Fibroblast of gingiva (primary cell): ENCODE measurements at places on chromosomes 11 and 22.

DNA sequence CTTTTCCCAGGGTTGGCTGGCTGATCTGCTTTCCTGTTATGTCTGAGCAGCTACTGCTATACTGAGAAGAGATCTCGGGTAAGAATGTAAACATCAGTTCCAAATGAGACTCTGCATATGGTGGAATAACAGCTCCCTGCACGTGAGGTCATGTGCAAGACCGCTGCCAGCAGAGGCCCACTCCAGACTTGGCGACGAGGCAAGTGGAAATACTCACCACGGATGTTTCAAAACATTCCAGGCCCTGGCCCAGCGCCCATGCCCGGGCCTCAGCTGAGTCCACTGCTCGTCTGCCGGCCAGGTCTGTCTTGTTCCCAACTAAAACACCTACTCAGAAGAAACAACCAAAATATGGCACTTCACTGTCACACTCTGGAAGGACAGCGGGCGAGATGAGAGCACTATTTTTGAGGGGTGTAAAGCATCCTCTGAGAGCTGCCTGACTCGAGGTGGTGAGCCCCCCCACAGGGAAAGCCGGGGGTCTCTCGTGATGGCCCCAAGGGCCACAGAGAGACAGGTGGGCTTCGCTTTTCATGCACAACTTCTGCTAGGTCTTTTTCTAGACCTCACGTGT lies 13.1 kb downstream of the IFT27 start:
- peak; percentile 84 for DNase-seq

DNA sequence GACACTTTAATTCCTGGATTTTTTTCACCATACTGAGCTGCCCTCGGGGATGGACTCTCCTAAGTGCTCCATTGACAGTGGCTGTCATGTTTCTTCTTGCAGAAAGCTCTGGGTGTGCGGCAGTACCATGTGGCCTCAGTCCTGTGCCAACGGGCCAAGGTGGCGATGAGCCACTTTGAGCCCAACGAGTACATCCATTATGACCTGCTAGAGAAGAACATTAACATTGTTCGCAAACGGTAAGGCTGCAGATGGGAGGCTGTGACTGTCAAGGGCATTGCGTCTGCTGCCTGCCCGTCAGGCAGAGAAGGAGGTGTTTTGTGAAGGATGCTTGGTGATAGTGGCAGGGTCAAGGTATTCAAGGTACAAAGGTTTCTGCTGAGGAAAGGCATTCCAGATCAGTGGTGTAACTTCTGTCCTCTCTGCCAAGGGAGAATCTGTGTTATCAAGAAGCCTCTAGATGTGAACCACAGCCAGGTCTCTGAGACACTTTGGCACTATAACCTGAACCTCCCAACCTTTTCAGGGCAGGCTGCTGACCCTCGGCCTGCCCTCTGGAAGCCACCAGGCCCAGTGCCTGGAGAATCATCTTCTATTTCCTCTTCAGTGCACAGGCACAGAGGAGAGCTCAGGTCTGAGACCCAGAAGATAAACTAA lies 30.8 kb downstream of the ACO2 start:
- no peak for DNase-seq

- DNase-seq: no peak
These were observed 1.6 kb downstream of the RTCB start for GRCh38 chr22:32410459-32410858.

- DNase-seq: no peak
These were observed 91.1 kb upstream of the LMO1 start for GRCh38 chr11:8354622-8355415.

DNA sequence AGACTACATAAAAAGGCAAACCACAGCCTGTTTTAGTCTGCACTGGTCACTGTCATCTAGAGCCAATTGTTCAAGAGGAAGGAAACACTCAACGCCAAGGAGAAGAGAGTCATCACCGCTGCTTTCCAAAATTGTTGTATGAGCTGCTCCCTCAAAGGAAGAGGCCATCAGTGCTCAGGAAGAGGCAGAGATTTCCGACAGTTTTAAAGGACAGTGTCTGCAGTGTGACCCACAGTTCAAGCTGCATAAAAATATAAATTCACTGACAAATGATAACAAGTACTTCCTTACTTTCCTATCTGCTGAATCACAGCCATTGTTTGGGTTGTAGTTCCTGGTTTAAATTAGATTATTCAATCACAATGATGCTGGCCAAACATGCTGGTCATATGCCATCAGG lies 16.4 kb downstream of the PRCP start:
- no peak for DNase-seq

DNA sequence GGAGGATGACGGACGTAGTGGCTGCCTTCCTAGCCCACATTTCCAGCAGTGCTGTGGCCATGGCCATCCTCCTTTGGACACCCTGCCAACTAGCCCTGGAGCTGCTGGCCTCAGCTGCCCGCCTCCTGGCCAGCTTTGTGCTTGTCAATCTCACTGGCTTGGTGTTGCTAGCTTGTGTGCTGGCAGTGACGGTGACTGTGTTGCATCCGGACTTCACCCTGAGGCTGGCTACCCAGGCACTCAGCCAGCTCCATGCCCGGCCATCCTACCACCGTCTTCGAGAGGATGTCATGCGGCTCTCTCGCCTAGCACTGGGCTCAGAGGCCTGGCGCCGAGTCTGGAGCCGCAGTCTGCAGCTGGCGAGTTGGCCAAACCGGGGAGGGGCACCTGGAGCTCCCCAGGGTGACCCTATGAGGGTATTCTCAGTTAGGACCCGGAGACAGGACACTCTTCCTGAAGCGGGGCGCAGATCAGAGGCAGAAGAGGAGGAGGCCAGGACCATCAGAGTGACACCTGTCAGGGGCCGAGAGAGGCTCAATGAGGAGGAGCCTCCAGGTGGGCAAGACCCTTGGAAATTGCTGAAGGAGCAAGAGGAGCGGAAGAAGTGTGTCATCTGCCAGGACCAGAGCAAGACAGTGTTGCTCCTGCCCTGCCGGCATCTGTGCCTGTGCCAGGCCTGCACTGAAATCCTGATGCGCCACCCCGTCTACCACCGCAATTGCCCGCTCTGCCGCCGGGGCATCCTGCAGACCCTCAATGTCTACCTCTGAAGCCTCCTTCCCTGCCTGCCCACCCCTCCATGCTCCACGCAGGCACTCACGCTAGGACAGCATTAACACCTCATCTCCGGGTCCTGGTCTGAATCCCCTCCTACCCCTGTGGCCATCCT lies 1.6 kb downstream of the RNF26 start:
- DNase-seq: no peak

DNA sequence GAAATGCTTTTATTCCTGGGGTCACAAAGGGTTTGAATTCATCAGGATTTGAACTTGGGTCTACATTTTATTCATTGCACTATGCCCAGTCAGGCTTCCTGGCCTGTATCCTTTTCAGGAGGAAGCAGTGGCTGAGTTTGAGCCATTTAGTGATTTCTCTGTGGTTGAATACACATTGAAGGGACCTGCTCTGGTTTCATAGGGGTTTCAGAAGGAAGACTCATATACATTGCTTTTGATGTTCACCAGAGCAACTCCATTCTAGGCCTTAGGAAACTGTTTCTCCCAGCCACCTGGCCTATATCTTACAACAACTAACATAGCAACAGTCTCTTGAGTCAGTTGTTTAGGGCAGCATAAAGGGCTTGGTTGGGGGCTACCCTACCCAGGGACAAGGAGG lies 165.7 kb downstream of the INSC start:
- no peak for DNase-seq

GRCh38 chr22:32255217-32255616 lies at the start of gene SLC5A4:
SLC5A4 (minus strand) TSS chr22:32255347; CDS start chr22:32255329, 18 bp downstream.
- no peak for DNase-seq

- DNase-seq: no peak
These were observed 13.4 kb downstream of the DRD4 start for GRCh38 chr11:650482-650881.

DNA sequence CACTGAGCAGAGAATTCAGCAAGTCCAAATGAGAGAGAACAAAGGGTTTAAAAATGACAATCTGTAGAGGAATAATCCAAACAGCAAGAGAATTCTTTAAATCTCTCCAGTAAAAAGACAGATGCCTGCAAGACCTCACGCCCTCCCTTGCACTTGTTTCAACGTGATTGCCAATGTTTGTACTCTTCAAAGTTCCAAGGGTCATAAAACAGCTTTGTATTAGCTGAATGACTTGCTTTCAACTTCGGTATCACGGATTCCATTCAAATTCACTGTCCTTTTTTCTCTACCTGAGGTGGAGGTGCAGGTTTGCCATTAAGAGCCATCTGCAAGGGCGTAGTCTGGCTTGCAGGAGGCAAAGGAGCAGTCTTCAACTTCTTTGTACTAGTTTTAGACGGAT lies 41.1 kb upstream of the CHRNA10 start:
- no peak for DNase-seq

GRCh38 chr11:76791861-76792260 lies 8.7 kb downstream of the TSKU start:
- peak; percentile 65 for DNase-seq

GRCh38 chr11:131025020-131025419 lies 108.7 kb upstream of the SNX19 start:
- DNase-seq: peak; percentile 49

DNA sequence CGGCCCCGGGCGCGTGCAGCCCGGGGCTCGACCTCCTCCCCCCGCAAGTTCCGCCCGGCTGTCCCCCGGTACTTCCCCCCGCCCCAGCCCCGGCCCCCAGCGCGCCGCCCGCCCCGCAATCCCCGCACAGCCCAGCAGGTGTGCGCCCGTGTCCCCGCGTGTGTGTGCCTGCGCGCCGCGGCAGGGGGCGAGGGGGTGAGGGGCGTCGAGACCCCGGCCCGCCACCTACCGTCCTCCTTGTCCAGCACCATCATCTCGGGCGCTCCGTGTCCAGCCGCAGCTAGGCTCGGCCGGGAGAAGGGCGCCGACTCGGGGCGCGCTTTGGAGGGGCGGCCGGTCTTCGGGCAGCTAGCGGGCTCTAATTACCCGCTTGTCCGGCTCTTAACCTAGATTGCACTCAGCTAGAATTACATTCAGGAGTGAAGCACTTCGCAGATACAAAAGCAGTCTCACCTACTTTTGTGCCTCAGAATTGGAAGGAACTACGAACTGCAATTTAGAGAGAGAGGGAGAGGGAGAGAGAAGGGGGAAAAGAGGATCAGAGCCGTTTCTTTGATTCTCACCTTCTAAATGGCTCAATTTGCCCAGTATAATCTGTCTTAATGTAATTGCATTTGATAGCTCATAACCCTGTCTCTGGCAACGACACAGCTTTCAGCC lies 439 bp downstream of the LMO1 start:
- DNase-seq: no peak

GRCh38 chr11:14022821-14023220 lies 60.3 kb downstream of the SPON1 start:
- DNase-seq: no peak

DNA sequence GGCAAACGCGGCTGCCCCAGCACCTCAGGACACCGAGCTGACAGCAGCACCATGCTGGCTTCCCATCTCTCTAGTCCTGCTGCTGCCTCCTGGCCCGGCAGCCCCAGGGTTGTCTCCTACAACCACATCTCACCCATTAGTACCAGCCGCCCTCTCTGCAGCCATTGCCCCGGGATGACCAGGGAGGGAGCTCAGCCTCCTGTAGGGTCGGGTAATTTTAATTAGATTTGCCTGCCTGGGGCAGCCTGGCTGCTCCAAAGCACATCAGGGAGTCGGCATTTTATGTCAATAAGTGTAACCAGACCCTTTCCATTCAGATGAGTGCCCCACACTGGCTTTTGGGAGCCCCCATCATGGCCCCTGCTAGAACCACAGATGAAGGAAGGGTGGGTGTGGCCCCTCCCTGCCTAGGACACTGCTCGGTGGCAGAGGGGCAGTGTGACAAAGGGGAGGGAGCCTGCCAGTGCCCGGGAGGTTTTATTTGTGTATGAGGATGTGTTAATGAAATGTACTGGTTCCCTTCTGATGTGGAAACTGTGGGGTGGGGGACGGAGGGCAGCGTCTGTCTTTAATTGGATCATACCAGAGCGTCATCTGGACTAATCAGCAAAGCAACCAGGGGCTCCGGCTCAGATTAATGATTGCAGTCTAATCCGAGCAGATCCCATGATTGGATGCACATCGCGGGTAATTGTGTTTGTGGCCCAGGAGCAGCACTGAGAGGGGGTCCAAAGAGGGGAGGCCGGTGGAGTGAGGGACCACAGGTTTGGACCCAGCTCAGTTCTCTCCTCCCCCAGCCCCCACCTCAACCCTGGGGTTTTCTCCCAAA lies 125.3 kb downstream of the FEZ1 start:
- DNase-seq: no peak

DNA sequence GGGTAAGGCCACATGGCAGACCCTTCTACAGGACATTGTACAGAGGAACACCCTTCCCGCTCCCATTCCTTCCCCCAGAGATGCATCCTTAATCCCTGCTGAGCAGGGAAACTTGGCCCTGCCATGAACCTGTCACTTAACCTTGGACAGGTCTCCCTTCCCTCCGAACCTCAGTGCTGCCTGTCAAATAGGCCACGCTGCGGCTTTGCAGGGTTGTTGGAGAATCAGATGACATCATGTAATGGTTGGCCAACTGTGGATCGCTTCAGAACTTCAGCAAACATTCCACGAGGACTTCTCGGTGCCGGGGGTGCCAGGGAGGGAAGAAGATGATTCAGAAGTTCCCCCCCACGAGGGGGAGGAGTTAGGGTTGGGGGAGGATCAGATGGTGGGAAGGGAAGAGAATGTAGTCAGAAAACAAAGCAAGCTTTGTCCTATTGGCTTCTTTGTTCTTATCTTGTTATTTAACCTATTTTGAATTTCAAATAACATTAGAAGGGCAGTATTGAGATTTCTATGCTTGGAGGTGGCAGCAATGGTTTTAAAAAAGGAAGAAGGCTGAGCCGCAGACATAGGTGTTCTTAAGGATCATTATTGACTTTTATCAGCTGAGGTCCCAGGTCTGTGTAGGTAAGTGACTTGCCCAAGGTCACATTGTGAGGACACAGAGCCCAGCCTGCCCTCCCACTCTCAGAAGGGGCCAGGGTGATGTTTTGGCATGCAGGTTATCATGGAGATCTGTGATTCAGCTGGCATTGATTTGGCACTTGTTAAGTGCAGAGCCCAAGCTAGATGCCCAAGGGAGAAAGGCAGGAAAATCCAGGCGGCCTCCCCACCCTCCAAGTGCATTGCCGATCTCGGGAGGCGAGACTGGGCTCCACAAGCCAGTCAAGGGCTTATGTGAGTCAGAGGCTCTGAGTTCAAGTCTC lies 3.1 kb downstream of the CDC42EP1 start:
- peak; percentile 91 for DNase-seq

DNA sequence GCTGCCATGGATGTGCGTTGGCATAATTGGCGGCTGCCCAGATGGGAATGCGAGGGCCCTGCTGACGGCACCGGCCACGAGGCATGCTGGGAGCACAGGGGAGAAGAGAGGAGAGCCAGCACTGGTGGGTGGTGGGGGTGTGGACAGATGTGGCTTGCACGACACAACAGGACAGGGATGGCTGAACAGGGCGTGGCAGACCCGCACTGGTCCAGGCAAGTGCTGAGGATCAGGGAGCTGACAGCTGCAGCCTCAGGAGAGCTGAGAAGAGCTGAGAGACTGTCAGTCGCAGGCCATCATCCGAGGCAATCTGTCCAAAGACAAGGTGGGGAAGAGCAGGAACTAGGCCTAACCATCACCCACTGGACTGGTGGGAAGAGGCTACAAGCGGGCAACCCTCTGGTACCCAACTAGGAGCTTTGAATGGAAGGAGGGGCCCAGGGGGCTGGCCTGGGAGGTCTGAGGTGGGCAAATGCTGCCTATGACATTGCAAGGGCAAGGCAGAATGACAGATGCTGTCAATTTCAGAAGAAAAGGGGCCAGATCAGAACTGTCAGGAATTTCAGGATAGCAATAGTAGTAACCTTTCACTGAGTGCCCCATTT lies 2.4 kb downstream of the GNB1L start:
- no peak for DNase-seq

- no peak for DNase-seq
These were observed 209.2 kb upstream of the TBCEL start for GRCh38 chr11:120814531-120815318.

GRCh38 chr11:44858796-44859527 lies 91.7 kb downstream of the TP53I11 start:
- DNase-seq: no peak

- no peak for DNase-seq
These were observed 35.5 kb downstream of the FDX1 start for GRCh38 chr11:110465231-110465630.
